T-helper 17 cell (primary cell): ENCODE measurements at places on chromosomes 11 and 22. TPM values are rescaled to one million over a fixed set of nuclear protein-coding genes. Genes with fewer than 3 reads are reported as not detected.

TPBGL gene
- 0.42 TPM for total RNA-seq

FLRT1 gene
- total RNA-seq, result not detected

TTC28 gene
- total RNA-seq, result 1.9 TPM

DNA sequence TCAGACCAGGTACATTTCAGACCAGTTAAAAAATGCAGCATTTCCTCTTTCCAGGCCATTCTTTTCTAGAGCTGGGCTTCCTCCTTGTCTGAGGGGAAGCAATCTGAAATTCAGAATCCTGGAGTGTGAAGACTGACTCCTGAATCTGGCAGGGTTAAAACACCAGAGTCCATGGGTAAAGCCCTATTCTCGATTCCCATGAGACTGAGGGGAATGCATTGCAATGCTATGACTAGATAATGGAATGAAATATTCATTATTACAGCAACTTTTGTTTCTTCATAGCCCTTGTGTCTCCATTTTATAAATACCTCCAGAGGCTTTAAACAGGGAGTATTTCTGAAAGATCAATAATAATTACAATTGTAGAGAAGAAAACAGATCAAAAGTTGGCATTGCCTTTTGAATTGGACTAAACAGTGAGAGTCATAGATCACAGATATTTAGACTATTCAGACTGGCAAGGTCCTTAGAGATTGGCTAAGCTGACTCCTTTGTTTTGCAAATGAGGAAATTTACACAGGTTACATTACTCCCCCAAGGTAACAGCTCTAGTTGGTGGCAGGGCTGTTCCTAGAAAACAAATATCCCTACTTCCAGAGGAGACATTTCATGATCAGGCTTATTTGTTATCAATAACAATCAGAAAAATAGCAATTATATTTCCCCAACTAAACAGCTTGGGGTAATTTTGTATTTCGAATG is 632.6 kb upstream of the KIRREL3 start:
- no peaks in the 10 kb centered on the region for H3K27me3 ChIP-seq
- no peaks in the 10 kb centered on the region for H3K36me3 ChIP-seq
- no peak for DNase-seq
- H3K4me1 ChIP-seq, result no peaks in the 10 kb centered on the region

DNA sequence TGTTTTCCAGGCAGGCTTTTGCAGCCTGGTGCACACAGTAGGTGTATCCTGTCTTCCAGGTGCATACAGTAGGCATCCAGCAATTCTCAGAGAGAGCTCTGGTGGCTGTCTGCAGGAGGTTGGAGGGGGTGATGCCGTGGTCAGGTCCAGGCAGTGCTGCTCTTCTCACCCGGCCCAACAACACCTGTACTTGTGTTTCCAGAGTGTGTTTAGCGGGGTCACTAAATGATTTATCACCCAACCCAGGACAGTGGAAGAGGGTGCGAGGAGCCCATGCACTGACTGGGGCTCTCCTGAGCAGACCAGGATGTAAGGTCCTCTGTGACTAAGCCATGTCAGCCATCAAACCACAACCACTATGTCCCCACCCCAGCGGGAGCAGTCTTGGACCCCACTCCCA is 18.6 kb upstream of the FGF3 start:
- no peak overlapping the region for H3K4me3 ChIP-seq
- H3K4me1 ChIP-seq, result peaks cover 11% of the 10 kb centered on the region
- peaks cover 5% of the 10 kb centered on the region for H3K36me3 ChIP-seq
- no peak overlapping the region for H3K27ac ChIP-seq

GRCh38 chr22:30097861-30098260 is 17.6 kb downstream of the HORMAD2 start:
- no peak for DNase-seq
- H3K4me1 ChIP-seq, result peaks cover 8% of the 10 kb centered on the region
- H3K4me3 ChIP-seq, result no peak overlapping the region
- no peak overlapping the region for H3K27ac ChIP-seq

DNA sequence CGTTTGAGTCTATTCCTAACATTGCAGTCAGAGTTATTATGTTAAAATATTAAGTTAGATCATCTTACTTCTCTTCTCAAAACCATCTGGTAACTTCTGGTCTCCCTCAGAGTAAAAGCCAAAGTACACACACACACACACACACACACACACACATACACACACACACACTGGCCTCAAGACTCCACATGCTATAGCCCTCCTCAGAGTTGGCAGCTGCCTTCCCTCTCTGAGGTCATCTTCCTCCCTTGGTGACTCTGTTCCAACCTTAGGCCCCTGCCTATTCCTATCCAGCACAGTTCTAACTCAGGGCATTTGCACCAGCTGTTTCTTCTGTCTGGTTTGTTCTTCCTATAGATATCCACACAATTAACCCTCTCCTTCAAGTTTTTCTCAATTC is 272.0 kb upstream of the SESN3 start:
- H3K27me3 ChIP-seq, result peaks cover 16% of the 10 kb centered on the region
- no peak for DNase-seq
- H3K4me1 ChIP-seq, result no peaks in the 10 kb centered on the region
- no peaks in the 10 kb centered on the region for H3K36me3 ChIP-seq

DNA sequence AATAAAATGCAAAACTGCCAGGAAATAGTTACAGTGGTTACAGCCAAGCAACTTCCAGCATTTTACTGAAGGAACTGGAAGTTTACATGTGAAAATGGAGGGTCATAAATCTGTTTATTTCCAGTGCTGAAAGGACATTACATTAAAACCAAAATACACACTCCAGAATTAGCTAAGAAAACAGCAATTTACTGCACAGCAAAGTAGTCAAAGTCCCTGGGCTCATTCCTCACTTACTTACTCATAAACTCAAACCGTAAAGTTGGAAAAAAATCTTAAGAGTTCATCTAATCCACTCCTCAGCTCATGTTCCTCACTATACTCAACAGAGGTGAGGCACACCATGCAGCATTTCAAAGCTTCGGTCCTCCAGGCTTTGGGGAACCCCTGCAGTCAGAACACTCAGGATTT is 17.4 kb downstream of the CTSC start:
- no peaks in the 10 kb centered on the region for H3K36me3 ChIP-seq
- DNase-seq, result no peak
- H3K4me1 ChIP-seq, result peaks cover 34% of the 10 kb centered on the region
- H3K4me3 ChIP-seq, result no peak overlapping the region

- peak; percentile 59 for DNase-seq
- H3K4me3 ChIP-seq, result peak overlapping the region; percentile 36
- no peak overlapping the region for H3K27ac ChIP-seq
- H3K36me3 ChIP-seq, result no peaks in the 10 kb centered on the region
- peaks cover 10% of the 10 kb centered on the region for H3K27me3 ChIP-seq
Observed at GRCh38 chr22:25057013-25057881, 104.7 kb downstream of the KIAA1671 start.
